ENCODE measurements at places on chromosomes 11 and 22.

DNA sequence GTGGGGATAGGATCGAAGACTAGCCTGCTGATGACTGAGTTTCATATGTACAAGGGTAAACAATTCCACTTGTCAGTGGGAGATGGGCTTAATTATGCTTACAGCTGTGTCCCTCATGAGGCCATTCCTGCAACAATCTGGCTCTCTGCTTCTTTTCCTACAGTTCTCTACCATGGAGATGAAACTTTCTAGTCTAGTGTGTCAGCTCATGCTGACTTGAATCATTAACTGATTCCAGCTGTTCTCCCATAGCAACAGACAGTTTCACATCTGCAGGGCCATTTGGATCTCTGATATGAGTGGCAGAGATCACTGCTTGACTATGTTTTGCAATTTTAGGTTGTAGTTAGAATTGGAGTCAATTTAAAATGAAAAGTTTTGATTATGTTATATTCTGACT is 1251.7 kb upstream of the RAG2 start:
- no peak for DNase-seq

DNA sequence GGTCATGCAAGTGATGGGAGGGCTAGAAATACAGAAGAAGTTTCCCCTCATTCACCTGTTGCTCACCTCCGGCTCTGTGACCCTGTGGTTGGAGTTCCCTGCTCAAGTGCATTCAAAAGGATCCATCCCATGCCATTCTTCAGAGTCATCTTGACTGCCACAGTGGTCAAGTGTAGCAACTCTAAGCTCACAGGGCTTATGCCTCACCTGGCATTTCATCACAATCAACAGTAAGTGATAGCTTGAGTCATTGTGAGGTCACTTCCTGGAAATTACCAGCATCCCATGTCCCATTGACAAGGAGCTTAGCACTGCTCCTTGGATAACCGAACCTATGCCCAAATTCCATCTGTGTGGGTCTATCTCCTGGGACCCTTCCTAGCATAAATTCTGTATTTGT is 55.6 kb downstream of the OR4C45 start:
- DNase-seq, result no peak

- no peak for DNase-seq
These were observed 97.7 kb upstream of the PARVA start for GRCh38 chr11:12279672-12280108.

- no peak for DNase-seq
These were observed 15.8 kb downstream of the C11orf54 start for GRCh38 chr11:93757301-93757700.

- DNase-seq, result no peak
These were observed 7.3 kb upstream of the SCGB1A1 start for GRCh38 chr11:62411524-62411923.

- DNase-seq, result no peak
These were observed 6.5 kb downstream of the MLC1 start for GRCh38 chr22:50078761-50079160.

GRCh38 chr11:59802639-59803176 is 7.9 kb downstream of the MRPL16 start:
- DNase-seq, result peak; percentile 83

GRCh38 chr22:42929838-42930155 is 72.7 kb upstream of the ARFGAP3 start:
- DNase-seq, result no peak

DNA sequence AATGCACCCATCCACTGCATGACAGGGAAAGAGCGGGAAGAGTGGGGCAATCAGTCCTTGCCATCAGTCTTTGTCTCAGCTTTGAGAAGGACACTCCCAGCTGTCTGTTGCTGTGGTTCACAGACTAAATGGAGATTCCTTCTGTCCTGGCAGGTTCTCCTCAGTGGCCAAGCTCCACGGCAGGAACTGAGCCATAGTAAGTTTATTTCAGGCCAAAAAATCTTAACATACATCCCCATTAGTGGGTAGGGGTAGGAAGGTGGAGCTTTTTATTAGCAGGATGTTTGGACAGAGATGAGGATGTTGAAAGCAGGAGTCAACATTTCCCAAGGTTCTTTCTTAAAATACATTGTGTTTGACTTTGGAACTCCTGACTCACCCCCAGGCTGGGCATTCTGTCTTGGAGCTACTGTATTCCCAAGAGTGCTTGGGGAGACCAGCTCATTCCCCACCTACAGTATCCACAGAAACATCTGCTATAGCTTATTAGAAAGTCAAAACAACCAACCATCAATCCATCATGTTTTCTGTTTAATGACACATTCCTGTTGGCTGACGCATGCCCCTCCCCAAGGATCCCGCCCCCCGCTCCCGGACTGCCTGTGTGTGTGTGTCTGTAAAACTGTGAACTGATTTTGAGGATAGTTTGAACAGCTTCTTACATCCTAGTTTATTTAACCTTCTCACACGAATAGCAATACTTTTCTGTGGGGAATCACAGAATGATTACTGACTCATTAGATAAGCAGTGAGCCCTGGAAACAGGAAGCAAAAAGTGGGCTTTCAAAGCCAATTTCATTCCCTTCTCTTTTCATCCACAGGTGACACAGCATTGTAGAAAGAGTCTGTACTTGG is 109.5 kb downstream of the CCDC81 start:
- DNase-seq, result no peak

DNA sequence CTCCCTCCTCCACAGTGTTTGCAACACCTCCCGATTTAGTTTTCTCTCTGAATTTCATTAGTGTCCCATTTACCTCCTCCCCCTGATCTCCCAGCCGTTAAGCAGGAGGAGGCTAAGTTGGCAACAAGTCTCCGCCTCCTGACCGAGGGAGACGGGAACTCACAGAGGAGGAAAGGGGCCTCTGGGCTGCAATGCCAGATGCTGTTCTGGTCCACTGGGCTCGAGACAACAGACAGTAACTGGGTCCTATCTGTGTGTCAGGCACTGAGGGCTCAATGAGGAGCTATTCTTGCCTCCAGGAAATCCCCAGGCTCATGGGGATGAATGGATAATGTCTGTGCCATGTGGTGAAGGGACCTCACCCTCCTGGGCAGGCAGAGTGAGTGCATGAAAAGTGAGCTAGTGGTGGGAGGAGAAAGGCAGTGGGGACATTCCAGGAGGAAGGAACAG is 228.1 kb downstream of the TENM4 start:
- DNase-seq, result no peak

GRCh38 chr22:45504373-45505341 is 2.0 kb downstream of the FBLN1 start:
- DNase-seq, result no peak

DNA sequence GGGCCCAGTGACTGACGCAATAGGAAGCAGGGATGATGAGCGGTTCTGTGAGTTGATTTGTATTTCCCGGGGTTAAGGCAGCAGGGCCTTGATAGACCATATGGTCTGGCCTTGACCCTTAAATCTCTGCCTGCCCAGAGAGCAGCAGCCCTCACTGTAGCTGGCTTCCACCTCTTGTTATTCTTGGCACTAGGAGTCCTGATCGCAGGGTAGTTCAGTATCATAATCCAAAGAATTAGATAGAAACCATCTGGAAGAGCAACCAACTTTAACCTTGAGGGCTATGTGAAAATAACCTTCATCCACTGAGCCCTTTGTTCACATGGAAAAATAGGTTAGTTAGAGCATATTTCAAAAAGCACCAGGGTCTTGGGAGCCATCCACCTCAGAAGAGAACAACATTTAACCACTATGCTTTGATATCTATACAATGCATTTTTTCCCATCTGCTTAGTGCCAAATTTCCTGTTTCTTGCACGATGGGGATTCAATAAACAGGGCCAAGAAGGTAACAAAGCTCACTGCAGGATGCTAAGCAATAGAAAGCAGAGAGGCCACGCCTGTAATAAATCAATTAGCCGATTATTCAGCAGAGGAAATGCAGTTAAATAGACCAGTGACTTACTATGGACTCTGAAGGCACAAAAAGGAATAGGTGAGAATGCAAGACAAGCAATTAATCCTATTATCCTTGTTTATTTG is 761.3 kb downstream of the OPCML start:
- DNase-seq, result no peak

- no peak for DNase-seq
These were observed 472.2 kb upstream of the ANO3 start for GRCh38 chr11:25859776-25860175.

DNA sequence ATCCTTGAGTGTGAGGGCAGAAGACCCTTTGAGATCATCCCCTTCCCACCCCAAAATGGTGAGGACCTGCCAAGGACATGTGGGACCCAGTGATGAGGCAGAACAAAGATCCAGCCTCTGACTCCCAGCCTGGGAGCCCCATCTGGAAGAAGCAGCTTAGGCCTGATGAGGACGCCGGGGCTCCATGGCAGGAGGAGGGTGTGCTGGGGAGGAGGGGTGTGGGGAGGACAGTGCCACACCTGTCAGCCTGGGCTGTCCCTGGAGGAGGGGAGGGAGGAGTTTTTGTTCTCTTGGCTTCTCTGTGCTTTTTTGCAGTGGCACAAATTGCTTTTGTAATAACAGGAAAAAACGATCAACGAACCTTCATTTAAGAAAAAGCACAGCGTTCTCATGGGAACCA is 44.4 kb upstream of the DAGLA start:
- DNase-seq, result no peak

DNA sequence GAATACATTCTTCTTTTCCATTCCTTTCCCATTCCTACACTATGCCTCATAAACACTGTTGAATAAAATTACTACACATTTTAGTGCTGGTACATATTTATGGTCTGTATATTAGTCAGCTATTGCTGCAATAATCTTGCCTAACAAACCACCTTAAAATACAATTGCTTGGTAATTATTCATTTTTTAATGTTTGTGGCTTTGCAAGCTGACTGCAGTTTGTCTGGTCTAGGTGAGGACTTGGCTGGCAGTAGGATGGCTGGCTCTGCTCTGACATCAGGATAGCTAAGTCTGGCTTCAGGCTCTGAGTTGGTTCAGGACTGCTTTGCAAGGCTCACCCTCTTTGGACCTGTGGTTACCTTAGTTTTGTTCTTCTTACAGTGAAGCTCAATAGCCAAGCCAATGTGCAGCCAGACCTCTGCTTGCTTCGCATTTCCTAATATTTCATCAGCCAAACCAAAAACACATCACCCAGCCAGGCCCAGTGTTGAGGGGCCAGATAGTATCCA is 913.4 kb upstream of the RAG2 start:
- no peak for DNase-seq

DNA sequence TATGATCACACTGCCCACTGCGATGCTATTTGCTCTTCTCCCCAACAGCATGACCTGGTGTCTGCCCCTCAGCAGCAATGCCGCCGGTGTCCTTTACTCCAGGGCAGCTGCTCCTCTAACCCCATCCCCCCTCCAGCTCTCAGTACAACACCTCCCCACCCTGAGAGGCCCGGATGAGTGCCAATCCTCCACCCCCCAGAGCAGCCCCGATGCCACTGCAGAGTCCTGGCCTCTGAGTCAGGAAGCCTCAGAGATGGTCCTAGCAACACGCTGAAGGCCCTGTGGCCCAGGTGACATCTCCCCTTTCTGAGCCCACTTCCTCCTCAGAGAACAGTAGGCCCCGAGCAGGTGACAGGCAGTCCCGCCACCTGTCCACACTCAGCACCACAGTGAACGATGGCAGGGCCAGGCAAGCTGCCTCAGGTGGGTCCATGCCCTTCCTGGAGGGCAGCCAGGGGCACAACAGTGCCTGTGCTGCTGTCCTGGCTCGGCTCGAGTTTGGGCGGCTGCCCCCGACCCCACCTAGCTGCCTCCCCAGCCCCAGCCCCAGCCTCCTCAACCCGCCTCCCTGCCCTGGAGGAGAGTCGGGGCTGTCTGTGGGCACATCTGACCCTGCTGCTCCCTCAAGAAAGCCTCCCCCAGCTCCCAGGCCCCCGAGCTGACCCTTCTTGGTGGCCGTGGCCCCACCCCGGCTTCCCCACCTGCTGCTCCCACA is 3.9 kb upstream of the NDUFS8 start:
- DNase-seq, result no peak

GRCh38 chr11:68669301-68670090 is 14.8 kb upstream of the GAL start:
- no peak for DNase-seq

GRCh38 chr11:6565325-6565724 is 38.1 kb downstream of the RRP8 start:
- DNase-seq, result no peak

GRCh38 chr11:65928667-65929066 is 9.4 kb downstream of the DRAP1 start:
- DNase-seq, result no peak

- DNase-seq, result no peak
These were observed 9.6 kb upstream of the ALKBH3 start for GRCh38 chr11:43871051-43871450.

GRCh38 chr11:111082664-111083063 is 162.9 kb upstream of the POU2AF2 start:
- no peak for DNase-seq

- DNase-seq, result no peak
These were observed 141.9 kb upstream of the TTC12 start for GRCh38 chr11:113172382-113172951.

GRCh38 chr11:68308068-68308467 is 4.3 kb upstream of the LRP5 start:
- DNase-seq, result no peak

DNA sequence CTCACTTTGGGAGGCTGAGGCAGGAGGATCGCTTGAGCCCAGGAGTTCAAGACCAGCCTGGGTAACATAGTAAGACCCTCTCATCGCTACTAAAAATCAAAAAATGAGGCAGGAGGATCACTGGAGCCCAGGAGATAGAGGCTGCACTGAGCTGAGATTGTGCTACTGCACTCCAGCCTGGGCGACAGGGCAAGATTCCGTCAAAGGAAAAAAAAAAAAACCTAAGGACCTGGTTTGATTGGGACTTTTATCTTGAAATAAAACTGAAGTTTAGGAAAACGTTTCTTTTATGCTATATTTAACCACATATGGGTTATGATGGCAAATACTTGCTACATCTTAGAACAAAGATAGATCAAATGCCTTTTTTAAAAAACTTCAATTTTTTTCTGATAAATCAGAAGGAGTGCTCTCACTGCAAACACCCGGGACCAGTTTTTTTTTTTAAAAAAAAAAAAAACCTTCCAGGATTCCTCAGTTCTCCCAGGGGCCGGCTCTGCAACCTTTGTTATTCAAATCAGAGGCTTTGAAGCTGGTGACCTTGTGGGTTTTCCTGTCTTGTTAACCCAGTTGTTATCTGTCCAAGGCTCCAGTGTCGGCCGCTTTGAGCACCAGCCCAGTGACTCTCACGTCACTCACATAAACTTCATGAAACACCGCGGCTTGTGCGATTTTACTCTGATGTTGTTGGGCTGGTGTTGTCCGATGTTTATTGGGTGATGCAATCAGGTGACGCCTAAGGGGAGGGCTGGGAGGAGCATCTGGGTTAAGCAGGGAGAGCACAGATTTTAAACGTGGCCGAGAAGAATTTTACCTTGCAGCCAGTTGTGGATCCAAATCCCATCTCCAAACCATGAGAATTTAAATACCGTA is 24.7 kb upstream of the SLC22A12 start:
- peak; percentile 51 for DNase-seq
